ENCODE measurements at places on chromosomes 7 and 10.

- DNase-seq, result peak; percentile 12
These were observed 719.1 kb downstream of the AUTS2 start for GRCh38 chr7:70317356-70317755.

- no peak for DNase-seq
These were observed 261.9 kb downstream of the ELMO1 start for GRCh38 chr7:37186753-37187152.

GRCh38 chr10:3229815-3230214, 57.2 kb upstream of the PITRM1 start:
- DNase-seq, result no peak

DNA sequence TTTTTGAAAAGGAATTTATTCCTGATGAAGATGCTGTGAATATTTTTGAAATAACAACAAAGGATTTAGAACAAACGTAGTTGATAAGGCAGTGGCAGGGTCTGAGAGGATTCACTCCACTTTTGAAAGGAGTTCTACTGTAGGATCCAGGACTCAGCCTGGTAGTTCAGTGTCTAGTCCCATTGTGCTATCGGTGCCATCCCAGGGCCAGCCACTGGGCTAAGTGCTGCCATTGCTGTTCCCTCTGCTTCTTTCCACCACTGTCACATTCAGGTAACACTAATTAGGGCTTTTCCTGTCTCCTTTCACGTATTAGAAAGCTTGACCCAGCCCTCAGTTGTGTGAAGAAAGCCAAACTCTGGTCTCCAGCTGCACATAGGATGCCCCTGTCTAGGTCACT, 177.3 kb downstream of the TEX36 start:
- no peak for DNase-seq

DNA sequence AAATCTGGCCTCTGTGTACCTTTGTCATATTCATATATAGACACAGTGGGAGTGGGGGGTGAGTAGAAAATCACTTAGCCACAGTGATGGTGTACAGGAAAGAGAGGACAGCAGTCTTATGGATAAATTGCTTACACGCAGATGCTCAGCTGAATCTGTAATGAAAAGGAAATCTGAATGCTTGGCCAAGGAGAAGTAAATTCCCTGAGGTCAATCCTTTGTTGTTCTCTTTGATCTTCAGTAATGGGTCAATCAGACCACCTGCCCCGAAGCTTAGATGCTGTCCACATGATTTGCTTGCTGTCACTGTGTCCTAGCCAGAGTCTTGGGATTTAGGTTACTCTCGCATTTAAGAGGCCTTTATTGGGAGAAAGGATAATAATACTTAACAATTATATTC, 18.4 kb upstream of the EPHB6 start:
- no peak for DNase-seq

GRCh38 chr7:28608731-28609130, 196.4 kb downstream of the CREB5 start:
- no peak for DNase-seq

DNA sequence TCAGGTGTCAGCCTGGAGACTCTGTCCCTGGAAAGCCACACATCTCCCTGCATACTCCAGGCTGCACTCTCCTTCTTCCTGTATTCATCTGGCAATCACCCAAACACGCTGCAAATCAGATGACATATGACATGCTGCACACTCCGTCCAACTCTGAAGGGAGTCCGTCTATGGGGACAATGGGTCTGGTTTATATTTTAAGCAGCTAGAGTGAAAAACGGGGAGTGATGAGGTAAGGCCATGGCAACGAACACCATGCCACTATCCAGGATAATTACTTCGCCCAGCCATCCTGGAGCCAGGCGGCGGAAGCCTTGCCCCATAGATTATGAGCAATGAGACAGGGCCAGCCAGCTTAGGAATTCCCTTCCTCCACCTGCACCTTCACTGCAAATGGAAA, 140.1 kb downstream of the PLXNA4 start:
- DNase-seq, result no peak

- DNase-seq, result no peak
These were observed 6.3 kb downstream of the POLD2 start for GRCh38 chr7:44116789-44117666.

DNA sequence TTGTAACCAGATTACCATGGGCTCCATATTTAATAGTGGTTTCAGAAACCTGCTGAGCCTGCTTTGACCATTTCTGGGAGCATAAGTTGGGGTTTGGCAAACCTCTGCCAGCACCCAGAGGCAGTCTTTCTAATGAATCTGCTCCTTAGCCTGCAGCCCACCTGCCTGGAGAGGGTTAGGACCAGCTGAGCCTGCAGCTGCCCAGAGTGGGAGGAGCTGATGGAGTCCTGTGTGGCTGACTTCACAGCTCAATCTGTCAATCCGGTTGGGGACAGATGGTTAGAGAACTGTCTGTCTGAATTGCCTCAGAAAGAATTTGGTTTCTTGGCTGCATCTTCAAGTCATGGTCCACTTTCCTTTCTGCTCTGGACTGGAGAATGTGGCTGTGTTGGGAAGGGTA, 444.6 kb downstream of the NRG3 start:
- no peak for DNase-seq
